ENCODE measurements at places on chromosomes 5 and 9.
A peak's percentile ranks its signal among the peaks of the same experiment; 100 is the strongest.

DNA sequence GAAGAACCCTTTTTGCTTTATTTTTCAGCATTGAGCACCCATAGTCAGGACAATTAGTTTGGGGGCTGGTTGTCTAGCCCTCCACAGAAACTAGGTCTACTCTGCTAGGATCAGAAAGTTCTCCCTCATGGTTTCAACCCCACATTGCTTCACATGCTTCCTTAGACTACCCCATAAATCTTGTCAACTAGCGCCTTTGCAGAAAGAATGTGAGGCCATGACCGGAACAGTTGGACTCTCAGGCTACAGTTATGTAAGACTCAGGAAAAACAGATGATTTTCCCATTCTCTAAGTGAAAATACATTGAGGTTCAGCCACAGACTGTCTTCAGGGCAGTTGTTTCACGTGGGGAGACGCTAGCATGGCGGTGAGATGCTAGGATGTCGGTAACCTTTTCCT is 255.6 kb downstream of the NR3C1 start:
- peak; percentile 16 for DNase-seq

DNA sequence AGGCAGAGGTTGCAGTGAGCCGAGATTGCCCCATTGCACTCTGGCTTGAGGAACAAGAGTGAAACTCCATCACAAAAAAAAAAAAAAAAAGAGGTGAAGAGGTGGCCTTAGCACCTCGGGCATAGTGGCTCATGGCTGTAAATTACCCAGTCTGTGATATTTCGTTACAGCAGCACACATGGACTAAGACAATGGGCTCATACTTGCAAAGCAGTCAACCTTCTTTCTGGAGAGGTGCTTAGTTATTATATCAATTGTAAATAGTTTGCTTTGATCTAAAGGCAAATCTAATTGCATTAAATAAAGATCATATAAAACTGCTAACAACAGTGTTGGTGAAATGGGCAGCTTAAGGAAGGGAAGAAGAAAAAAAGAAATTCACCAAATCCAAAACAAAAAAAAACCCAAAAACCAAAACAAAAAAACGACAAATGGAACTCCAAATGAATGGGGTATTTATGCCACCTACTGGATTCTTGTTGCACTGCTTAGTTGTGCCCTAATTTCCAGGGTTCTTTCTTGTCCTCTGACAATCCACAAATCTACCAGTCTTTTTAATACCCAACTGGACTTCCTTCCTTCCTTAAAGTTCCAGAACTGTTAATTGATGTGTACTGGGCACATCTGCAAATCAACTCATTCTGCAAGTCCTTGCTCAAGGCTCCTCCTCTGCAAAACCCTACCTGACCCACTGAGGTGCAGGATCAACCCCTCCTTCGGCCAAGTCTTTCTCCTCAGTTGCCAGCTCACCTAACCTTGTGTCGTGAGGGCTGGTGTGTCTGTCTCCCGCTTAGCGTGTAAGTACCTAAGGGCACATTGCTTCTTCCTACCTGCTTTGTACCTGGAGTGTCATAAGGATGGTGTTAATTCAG is 35.0 kb upstream of the DMRT1 start:
- peak; percentile 69 for DNase-seq

GRCh38 chr9:88936668-88937067 is 54.6 kb upstream of the S1PR3 start:
- no peak for DNase-seq

- DNase-seq: no peak
Measured at GRCh38 chr9:137411260-137411644, 11.7 kb downstream of the EXD3 start.

DNA sequence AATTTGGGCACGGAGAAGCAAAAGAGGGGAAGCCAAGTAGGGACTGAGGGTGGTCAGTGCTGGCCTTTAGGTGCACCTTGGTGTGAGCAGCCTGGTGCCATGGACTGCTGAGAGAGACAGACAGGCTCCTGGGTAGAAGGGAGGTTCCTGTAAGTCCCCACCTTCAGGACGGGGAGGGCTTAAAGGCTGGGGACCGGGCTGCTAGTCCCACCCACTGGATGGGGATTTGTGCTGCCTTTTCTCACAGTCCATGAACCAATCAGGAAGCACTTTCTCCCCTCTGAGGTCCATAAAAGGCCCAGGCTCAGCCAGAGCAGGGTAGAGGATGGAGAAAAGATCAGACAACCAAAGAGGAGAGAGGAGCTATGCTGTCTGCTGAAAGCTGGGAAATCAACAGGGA is 15.2 kb downstream of the CDC25C start:
- no peak for DNase-seq

DNA sequence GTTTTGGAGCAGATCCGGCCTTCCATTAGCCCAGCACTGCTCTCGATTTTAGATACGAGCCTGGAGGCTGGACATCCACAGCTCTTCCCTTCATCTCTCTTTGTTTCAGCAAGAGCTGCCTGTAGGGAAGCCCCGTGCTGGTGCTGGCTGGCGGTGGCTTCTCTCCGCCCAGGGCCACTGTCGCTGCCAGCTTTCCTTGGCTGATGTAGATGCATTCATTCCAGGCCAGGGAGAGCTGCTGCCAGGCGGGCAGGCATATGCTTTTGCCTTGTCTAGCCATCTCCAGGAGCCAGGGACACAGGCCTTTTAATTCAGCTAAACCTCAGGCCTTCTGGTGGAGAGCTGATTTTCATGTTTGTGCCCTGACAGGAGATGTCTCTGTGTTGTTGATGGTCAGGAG is 409.3 kb upstream of the CLINT1 start:
- DNase-seq: no peak

DNA sequence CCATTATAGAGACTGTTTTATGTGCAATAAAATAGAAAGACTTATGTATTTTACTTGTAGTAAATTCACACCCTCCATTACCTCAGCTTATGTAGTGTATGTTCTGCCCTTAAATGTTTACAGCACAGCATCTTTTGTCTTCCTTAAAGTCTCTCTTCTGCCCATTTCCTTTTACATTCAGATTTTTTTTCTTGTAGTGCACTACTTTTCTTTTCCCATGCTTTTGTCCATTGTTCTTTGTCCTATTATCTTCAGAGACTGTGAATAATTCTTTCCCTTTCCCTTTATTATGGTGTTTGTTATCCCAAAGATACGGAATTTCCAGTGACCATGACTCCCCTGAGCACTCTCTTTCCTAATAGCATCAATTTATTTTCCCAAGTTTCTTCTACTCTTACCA is 66.1 kb upstream of the TYRP1 start:
- no peak for DNase-seq

GRCh38 chr9:129685220-129685932 is 19.9 kb downstream of the PRRX2 start:
- DNase-seq: peak; percentile 73

GRCh38 chr9:126915281-126915816 is 767 bp downstream of the RALGPS1 start:
- no peak for DNase-seq

GRCh38 chr5:95939465-95939864 is 22.2 kb downstream of the ELL2 start:
- DNase-seq: no peak

- no peak for DNase-seq
Measured at GRCh38 chr5:71786337-71787055, 67.4 kb downstream of the CARTPT start.

GRCh38 chr5:124234022-124234769 is 512.2 kb downstream of the ZNF608 start:
- no peak for DNase-seq

GRCh38 chr9:132562306-132562573 is 20.2 kb upstream of the BARHL1 start:
- no peak for DNase-seq

GRCh38 chr9:113526841-113527240 is 63.3 kb downstream of the RGS3 start:
- no peak for DNase-seq

DNA sequence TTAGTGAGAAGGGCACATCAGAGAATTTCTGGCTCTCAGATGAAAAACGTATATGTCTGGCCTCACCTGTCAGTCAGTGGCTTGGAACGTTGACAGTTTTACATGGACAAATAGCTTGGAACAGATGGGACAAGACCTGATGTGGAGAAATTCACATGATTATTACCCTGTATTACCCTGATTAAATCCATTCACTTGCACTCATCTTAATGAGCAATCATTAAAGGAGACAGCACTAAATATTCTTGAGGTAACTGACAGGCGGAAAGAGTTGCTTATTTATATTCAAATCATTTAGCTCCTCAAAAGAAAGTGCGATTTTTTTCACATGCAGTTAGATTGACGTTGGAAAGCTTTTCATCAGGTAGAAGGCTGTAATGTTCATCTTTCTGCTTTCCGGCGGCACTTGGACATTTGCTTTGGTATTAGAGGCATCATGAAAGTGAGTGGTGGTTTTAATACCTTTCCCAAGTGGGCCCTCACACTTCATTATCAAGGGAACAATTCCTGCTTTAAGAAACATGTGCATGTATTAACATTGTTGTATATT is 11.7 kb upstream of the TAS2R1 start:
- no peak for DNase-seq

GRCh38 chr9:73841018-73841417 is 656.1 kb upstream of the RORB start:
- no peak for DNase-seq

- peak; percentile 42 for DNase-seq
Measured at GRCh38 chr9:130343445-130343918, 77.9 kb downstream of the HMCN2 start.

DNA sequence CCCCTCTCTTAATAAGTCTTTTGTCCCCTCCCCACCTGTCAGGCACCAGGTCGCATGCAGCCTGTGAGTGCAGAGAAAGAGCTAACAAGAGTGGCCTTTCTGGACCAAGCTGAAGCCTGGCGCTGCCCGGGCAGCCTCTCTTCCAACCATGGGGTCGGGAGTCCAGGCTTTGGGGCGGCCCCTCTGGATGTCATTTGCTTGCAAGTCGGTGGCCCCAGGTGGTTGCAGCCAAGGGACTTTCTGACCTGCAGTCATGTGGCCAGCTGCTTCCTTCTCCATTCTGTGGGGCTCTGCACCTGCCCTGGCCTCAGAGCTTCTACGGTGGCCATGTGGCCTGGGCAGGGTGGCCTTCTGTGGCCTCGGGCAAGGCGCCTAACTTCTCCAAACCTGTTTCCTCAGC is 159.7 kb downstream of the DAB2IP start:
- DNase-seq: no peak

- no peak for DNase-seq
Measured at GRCh38 chr5:76801803-76802195, 17.0 kb upstream of the F2RL1 start.

GRCh38 chr9:1207686-1208085 is 157.5 kb downstream of the DMRT2 start:
- no peak for DNase-seq

DNA sequence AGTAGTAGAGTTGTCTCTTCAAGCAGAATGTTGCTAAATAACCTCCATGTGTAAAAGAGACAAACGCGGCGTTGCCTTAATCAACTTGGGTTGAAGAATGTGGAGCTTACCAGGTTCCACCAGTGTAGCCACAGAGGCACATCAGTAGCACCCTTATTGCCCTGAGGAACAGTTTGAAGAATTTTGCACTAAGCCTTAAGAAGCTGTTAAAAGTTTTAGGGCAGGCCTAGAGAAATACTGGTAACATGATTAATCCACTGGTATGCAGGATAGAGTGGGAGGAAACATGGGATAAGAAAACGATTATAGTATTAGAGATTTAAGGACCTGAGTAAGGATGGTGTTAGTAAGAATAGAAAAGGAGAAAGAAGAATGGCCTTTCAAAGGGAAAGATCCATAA is 100.6 kb downstream of the ZCCHC7 start:
- peak; percentile 7 for DNase-seq

All from AG08396 (cell line).